Left lung (tissue), 14 donors: ENCODE measurements at places on chromosomes 6 and 20. TPM values are rescaled to one million over a fixed set of nuclear protein-coding genes. Genes with fewer than 3 reads are reported as not detected.
A peak's percentile ranks its signal among the peaks of the same experiment; 100 is the strongest.

DNA sequence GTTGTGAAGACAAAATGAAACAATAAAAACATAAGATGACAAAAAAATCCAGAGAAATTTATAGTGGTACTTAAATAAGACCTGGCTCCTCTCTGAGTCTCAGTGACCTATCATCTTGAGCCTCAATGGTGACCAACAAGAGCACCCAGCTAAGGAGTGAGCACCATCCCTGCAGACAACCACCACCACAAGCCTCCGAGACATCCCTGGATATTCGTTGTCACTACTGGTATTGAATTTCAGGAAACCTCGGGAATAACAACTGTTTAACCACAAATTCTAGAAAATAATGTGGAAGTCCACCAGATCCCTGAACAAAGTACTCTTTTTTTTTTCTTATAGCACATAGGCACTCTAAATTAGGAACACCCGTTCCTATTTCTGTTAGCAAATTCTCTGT lies 32.2 kb upstream of the ADGRF5 start:
- no peak for DNase-seq

GRCh38 chr6:142331601-142332000 lies 29.8 kb downstream of the ADGRG6 start:
- no peak for DNase-seq

- no peak for DNase-seq
These were observed 154.8 kb downstream of the UBE3D start for GRCh38 chr6:82910820-82911219.

- no peak for DNase-seq
These were observed 18.9 kb downstream of the ZNF831 start for GRCh38 chr20:59182401-59183044.

DNA sequence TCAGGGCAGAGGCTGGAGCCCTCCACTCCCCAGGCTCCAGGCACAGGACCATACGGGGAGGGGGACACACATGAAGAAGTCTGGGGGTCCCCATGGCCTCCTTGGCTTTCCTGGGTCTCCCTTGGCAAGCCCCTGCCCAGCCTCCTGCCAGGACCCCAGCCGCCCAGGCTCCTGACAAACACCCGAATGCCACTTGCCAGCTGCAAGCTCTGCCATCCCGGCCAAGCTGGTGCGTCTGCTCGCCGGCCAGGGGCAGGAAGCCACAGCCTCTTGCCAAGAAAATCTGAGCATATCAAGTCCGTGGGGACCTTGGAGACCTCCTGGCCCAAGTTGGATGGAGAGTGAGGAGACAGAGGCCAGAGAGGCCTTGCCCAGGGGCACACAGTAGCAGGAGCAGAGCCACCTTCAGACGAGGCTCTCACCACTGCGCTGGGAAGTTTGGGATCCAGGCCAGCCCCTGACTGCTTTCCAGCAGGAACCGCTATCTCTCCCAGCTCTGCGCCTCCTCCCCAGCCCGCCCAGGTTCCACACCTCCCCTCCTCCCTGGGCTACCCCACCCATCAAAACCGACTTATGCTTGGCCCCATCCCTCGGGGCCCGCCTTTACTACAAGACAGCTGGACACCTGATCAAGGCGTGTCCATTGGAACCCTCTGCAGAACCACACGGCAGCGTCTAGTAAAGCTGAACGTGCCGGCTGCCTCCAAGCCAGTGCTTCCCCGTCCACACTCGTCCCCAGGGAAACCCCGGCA lies 80.2 kb downstream of the GRM4 start:
- DNase-seq, result peak; percentile 69

DNA sequence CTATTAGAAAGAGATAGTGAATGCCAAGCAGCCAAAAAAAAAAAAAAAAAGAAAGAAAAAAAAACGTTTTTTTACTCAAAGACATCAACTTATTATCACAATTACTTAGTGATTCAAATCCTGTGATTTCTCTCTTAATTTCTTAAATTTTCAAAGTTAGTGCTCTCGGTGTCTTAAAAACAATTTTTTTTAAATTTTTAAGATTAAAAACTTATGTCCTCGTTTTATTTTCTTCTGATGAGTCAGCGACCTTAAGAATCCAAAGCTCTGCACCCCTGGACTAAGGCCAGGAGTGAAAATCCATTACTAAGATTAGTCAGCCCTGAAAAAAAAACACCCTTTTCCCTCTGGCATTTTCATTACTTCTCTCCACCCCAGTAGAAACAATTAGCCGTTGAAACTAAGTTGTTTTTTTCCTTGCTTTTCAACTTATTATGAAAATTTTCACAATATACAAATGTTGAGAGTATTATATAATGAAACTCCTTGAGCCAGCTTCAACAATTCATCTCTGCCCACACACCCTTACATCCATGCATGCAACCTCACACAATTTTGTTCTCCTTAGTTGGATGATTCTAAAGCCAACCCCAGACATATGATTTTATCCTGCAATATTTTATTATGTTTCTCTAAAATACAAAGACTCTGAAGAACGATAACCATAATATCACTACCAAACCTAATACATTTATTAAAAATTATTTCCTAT lies 85.6 kb upstream of the CARMIL1 start:
- DNase-seq, result no peak

GRCh38 chr6:170279977-170280688 lies 10.7 kb downstream of the DLL1 start:
- DNase-seq, result peak; percentile 67

DNA sequence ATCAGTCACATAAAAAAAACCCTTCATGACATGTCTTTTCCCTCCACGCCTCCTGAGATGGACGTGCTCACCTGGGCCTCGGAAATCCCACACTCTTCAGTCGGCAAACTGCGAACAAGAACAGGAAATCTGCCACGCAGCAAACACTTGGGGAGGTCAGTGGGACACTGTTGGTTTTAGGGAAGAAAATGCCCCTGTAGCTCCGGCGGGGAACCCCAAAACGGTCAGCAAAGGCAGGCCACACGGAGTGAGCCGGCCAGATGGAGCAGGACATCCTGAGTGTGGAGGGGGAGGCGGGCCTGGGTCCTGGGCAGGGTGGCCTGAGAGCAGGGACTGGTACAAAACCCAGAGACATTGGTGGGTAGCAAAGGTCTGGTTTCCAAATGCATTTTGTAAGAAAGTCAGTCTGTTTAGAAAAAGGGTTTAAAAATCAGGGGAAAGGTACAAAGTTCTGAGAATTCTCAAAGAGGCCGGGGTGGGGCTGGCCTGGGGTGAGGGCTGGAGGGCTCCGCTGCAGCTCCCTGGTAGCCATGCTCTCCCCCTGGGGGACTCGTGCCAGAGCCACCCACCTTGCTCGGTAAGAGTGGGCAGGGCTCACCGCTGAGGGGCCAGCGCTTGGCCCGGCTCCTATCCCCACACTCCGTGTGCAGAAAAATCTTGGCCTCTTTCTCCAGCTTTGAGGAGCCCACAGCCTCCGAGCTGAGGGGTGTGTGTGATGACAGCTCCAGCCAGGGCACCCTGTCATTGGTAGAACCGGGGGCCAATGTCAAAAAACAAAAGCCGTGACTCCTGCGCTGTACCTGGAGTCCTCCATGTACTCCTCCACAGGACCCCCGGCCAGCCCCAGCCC lies 5.2 kb downstream of the SLC2A4RG start:
- no peak for DNase-seq

DNA sequence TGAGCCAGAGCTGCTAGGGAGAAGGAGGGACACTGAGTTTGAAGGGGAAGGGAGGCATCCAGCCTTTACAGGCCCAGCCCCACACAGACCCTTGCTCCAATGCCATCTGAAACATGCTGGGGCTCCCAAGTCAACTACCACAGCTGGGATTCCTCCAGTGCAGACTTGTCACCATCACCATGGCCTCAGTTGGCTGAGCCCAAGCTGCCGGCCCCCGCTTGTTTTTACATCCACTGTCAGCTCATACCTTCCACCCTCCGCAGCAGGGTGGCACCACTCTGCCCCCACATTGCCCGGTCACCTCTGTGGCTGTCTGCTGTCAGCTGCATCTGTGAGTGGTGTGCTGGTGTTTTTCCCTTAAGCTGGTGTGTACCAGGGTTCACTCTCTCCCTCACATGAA lies 26.1 kb downstream of the GFOD1 start:
- DNase-seq, result no peak

- no peak for DNase-seq
These were observed 7.5 kb downstream of the APMAP start for GRCh38 chr20:24984961-24985640.

DNA sequence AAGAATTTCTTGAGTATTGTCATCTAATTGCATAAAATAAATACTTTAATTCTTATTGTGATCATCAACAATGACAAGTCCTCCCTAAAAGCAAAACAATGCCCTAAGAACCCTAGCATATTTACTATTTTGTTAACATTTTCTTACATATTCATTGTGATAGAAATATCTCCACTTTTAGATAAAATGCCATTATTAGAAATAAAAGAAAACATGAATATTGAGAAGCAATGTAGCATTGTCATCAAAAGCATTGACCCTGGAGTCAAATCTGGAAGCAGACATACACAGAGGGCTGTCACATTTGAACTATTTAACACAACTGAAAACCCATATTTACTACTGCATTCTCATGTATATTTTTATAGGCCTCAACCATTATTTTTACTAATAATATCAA lies 257.7 kb downstream of the SYNE1 start:
- no peak for DNase-seq

GRCh38 chr6:40524797-40525585 lies 62.2 kb downstream of the LRFN2 start:
- DNase-seq, result no peak

- DNase-seq, result peak; percentile 83
These were observed 12.0 kb downstream of the LRP11 start for GRCh38 chr6:149852180-149852579.

DNA sequence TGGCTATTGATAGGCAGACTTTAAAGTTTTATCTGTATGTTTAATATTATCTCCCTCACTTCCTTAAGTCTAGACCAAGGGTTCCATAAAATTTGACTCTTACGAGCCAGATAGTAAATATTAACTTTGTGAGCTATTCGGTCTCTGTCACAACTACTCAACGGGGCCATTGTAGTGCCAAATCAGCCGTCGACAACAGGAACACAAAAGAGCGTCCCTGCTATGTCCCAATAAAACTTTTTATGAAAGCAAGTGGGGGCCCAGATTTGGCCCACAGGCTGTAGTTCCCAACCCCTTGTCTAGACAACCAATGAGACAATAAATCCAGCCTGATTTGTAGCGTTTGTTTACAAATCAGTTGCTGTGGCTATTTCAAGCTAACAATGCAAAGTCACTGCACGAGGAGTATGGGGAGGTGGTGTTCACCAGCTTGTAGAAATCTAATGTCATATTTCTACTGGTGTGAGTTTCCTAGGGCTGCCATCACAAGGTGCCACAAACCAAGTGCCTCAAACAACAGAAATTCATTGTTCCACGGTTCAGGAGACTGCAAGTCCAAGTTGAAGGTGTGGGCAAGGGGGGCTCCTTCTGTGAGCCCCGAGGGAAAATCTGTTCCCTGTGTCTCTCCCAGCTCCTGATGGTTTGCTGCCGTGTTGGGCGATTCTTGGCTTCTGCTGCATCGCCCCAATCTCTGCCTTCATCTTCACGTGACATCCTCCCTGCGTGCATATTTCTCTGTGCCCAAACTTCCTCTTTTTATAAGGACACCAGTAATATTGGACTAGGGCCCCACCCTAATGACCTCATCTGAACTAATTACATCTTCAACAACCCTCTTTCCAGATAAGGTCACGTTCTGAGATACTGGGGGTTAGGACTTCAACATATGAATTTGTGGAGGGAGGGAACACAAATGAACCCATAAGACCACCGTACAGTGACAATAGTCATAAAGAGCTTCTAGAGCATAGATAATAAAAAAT lies 356.0 kb upstream of the JARID2 start:
- DNase-seq, result no peak

GRCh38 chr6:47318236-47318989 lies 8.7 kb upstream of the TNFRSF21 start:
- no peak for DNase-seq

DNA sequence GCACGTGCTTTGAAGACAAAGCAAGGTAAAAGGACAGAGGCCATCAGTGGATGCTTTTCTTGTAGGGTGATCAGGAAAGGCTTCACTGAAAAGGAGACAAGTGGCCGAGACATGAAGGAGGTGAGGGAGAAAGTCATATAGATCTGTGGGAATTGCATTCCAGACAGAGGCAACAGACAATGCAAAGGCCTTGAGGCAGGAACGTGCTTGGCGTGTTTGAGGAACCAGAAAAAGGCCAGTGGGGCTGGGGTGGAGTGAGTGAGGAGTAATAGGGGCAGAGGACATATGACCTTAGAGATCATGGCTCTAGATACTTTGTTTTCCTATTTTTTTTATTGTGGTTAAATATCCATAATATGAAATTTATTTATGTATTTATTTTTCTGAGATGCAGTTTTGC lies 10.5 kb upstream of the SALL4 start:
- DNase-seq, result no peak

GRCh38 chr20:53578492-53579222 lies 15.0 kb downstream of the ZNF217 start:
- peak; percentile 87 for DNase-seq

DNA sequence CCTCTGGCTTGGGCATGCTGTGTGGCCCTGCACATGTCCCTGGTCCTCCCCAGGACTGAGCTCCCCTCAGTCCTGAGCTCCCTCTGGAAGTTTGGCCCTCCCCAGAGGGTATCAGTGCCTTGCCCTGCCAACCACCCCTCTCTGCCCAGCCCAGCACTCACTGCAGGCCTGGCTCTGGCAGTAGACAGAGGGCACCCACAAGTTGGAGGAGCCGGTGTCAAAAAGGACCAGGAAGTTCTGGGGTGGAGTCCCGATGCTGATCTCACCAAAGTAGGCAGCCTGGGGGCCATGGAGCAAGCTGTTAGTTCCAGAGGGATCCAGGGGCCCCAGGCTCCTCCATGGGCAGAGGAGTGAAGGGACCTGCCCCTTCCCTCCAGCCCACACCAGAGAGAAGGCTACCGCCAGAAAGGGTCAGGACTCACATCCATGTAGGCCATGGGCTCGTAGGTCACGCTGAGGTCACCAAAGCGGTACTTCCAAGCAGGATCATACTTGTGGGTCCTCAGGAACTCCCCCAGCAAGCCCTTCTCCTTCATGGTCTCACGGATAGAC lies 2.9 kb downstream of the PGC start:
- DNase-seq, result no peak

DNA sequence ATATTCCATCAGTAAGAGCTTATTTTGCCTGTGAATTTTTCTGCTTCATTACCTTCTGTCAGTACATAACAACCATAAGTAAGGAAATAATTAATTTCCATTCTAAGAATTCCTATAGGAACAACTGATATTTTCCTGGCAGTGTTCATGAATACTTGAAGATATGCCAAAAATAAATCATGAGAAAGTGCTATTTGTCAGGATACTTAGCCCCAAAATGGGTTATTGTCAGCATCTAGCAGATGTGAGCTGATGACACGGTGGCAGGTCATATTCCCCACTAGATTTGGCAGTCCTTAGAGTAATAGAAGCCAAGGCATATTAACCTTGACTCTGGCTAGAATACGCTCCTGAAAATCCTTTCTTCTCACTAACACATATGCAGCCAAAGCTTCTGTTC lies 43.2 kb upstream of the CRISP1 start:
- DNase-seq, result no peak

TP53TG5 gene
- 2.0 TPM for polyA plus RNA-seq

ZC2HC1B gene
- not detected for polyA plus RNA-seq

BTN1A1 gene
- polyA plus RNA-seq, result 0.15 TPM

CST3 gene
- 159 TPM for polyA plus RNA-seq

CAGE1 gene
- not detected for polyA plus RNA-seq
